ENCODE measurements at places on chromosomes 2 and 18. TPM values are rescaled to one million over a fixed set of nuclear protein-coding genes. Genes with fewer than 3 reads are reported as not detected.

GRCh38 chr2:5914811-5915611 lies 222.8 kb downstream of the SOX11 start:
- no peak for DNase-seq
- no peaks in the 10 kb centered on the region for H3K27me3 ChIP-seq
- no peak overlapping the region for H3K4me3 ChIP-seq
- no peaks in the 10 kb centered on the region for H3K4me1 ChIP-seq
- H3K27ac ChIP-seq: no peak overlapping the region
- H3K36me3 ChIP-seq: no peaks in the 10 kb centered on the region

Gene KCNJ3
- not detected for total RNA-seq

Gene MAL
- total RNA-seq: 1,903 TPM

DNA sequence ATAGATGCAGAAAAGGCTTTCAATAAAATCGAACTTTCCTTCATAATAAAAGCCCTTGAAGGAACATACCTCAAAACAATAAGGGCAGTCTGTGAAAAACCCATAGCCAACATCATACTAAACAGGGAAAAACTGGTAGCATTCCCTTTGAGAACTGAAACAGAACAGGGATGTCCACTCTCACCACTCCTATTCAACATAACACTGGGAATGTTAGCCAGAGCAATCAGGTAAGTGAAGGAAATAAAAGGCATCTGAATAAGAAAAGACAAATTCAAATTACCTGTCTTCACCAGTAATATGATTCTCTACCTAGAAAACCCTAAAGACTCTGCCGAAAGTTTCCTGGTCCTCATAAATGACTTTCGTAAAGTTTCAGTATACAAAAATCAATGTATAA lies 861.0 kb upstream of the VRK2 start:
- no peaks in the 10 kb centered on the region for H3K4me1 ChIP-seq
- H3K27me3 ChIP-seq: no peaks in the 10 kb centered on the region

DNA sequence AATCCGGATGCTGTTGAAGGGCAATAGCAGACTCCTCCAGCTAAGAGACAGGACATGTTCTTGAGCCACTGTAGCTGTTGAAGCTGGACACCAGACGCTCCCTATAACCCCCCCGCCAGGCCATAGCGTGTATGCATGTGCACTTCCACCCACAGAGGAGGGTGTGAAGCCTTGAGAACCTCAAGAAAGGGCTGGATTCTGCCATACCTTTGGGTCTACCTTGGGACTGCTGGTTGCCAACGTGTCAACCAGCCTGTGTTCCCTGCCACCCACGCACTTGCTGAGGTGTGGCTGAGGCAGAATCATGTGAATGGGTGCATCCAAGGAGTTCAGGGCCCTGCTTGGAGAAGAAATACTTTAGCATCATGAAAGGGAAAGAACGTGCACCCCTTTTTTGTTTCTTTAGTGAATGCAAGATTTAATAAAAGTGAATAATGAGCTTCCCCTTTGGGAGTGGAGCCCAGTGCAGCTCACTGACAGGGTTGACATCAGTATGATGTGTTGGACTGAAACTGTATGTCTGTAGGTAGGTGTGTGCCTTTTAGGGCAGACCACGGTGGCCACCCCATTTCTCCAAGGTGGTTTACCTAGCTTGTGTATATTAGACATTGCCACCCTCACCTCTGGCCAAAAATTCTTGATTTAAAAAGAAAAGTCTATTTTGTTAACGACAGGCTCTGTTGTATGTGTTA lies 198.3 kb downstream of the MGAT5 start:
- no peak overlapping the region for H3K4me3 ChIP-seq
- no peaks in the 10 kb centered on the region for H3K4me1 ChIP-seq
- DNase-seq: no peak
- H3K27me3 ChIP-seq: no peaks in the 10 kb centered on the region
- H3K36me3 ChIP-seq: no peaks in the 10 kb centered on the region

Gene SERPINB12
- 0.76 TPM for total RNA-seq

DNA sequence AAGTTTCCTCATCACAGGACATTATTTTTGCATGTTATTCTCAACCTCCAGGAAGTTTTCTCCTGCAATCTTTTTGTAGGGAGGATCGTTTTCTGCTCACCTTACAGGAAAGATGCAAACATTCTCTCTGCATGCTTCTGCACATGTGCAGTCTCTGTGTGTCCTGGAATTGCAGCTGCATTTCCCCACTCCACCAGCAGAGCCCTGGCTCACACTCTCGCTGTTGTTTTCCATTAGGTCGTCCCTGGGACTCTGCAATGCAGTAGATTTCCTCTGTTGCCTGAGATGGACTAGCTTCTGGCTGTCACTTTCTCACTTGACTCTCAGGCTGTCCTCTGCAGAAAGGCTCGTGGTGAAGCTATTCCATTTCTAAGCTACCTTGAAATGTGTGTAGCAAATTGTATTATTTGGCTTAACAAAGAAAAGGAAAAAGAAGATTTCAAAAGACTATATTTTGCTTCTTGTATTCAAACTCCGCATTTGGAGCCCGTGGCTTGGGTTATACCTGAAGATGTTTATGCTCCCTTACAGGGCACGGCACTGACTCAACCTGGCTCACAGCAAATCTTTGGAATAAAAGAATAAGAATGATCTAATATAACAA lies 346.7 kb downstream of the RAD51AP2 start:
- no peaks in the 10 kb centered on the region for H3K36me3 ChIP-seq
- H3K27ac ChIP-seq: no peak overlapping the region
- H3K4me1 ChIP-seq: no peaks in the 10 kb centered on the region
- H3K27me3 ChIP-seq: no peaks in the 10 kb centered on the region

DNA sequence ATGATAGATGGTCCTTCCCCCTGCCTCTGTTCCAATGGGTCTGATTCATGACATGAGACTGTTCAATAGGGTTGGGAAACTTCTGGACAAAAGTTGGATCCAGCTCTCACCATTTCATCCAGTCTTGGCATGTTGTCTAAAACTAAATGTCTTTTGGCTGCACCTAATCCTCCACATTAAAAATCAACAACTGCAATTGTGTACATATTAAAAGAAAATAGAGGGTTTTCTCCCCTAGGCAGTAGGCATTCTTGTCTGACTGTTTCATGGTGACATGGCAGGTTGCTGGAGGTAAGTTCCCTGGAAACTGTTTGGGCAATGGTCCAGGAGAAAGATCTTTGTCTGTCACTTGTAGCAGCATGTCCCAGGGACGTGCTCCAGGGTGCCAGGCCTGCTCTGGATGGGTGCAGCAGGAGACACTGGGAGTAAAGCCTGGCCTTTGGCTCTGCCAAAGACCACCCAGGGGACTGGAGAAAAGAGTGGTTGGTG lies 135.8 kb downstream of the TCF4 start:
- H3K36me3 ChIP-seq: no peaks in the 10 kb centered on the region
- H3K27me3 ChIP-seq: no peaks in the 10 kb centered on the region
- peak overlapping the region; percentile 69 for H3K27ac ChIP-seq
- no peak overlapping the region for H3K4me3 ChIP-seq
- no peak for DNase-seq

GRCh38 chr18:41660654-41661053 lies 294.4 kb upstream of the PIK3C3 start:
- H3K27me3 ChIP-seq: no peaks in the 10 kb centered on the region
- H3K27ac ChIP-seq: no peak overlapping the region
- no peak for DNase-seq
- H3K4me1 ChIP-seq: peaks cover under 1% of the 10 kb centered on the region

DNA sequence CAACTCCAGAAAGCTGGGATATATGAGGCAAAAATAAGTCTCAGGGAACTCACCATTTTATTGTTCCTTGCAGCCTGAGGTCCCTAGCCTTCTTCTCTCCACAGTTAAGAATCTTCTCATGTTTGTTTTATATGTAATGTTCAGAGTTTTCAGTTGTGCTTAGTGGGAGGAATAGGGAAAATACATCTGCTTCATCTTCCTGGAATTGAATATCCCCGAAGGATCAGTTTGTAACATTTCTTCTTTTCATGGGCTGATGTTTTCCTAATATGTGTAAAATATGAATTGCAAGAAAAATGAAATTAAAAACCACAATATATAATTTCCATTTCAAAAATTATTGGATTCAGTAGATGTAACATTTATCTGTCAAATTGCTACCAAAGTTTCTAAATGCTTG lies 8.0 kb downstream of the GALNT1 start:
- no peak overlapping the region for H3K4me3 ChIP-seq
- no peaks in the 10 kb centered on the region for H3K27me3 ChIP-seq
- no peaks in the 10 kb centered on the region for H3K36me3 ChIP-seq
- no peak overlapping the region for H3K27ac ChIP-seq
- DNase-seq: no peak

DNA sequence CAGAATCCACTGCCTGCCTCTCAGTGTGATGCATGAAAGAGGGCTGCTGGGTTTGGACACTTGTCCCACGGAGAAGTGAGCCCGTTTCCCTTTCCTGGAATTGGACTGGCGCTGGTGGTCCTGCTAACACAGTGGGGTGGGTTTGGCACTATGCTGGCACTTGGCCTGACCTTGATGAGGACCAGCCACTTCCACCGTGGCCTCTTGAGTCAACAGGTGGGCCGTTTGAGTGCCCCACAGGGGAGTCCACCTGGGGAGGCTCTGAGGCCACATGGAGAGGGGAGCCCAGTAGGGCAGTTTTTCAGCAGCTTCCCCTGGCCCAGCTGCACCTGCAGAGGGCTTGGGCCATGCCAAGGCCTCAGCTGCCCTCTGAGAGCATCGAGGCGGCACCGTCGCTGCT lies 56.5 kb downstream of the MBP start:
- H3K4me1 ChIP-seq: peaks cover 53% of the 10 kb centered on the region
- no peaks in the 10 kb centered on the region for H3K27me3 ChIP-seq
- DNase-seq: no peak
- H3K27ac ChIP-seq: no peak overlapping the region
- H3K4me3 ChIP-seq: no peak overlapping the region

GRCh38 chr2:204573221-204573620 lies 27.9 kb downstream of the PARD3B start:
- DNase-seq: no peak
- no peak overlapping the region for H3K4me3 ChIP-seq
- no peak overlapping the region for H3K27ac ChIP-seq
- no peaks in the 10 kb centered on the region for H3K4me1 ChIP-seq

DNA sequence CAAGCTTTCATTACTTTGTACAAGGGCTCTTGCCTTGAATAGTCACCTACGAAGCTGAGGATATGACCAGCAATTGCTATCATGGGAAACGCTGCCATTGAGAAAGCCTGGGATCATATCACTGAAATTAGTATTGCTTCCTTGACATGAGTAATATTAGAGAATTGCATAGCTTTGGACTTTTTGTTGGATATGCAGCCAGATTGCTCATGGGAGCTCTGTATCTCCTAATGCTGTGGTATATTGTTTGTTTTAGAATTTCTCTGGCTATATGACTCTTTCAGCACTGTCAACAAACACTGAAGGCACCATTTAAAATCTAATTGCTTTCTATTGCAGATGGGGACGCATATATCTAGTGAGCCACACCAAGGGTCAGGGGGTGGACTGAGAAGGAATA lies 80.0 kb upstream of the WDSUB1 start:
- DNase-seq: no peak
- H3K4me1 ChIP-seq: no peaks in the 10 kb centered on the region
- H3K36me3 ChIP-seq: peaks cover 96% of the 10 kb centered on the region
- H3K27me3 ChIP-seq: no peaks in the 10 kb centered on the region

DNA sequence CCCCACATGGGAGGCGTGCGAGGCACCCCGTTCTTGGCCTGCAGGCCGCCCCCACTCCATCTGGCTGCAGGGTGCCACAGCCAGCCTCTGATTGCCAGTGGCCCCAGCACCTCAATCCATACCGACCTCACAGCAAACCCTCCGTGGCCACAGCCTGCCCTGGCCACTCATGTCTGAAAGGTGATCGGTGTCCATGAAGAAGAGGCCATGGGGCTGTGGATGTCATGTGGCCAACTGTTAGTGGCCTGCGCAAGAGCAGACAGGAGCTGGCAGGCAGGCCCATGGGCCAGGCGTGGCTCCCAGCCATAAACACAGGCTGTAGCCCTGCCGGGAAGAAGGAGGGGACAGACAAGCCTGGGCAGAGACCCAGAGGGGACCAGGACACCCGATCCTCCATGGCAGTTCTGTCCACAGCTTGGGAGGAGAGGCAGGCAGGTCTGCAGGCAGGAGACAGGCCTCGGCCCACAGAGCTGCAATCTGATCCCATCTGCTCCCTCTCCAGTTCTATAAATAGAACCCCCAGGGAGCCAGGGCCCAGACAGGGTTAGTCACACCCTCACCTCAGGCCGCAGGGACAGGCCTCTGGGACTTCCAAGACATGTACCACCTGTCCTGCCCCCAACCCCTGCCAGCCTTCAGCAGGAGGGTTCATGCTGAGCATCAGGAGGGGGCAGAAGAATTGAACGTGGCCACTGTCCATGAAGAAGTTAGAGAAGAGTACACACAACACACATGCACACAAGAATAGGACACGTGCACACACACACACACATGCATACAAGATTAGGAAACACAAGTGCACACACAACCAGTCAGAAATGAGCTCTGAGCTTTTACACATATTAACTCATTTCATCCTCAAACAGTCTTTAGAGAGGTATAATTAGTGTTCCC lies 16.9 kb downstream of the STEAP3 start:
- H3K27ac ChIP-seq: no peak overlapping the region
- no peak overlapping the region for H3K4me3 ChIP-seq
- DNase-seq: no peak
- H3K4me1 ChIP-seq: peaks cover 6% of the 10 kb centered on the region
- H3K36me3 ChIP-seq: no peaks in the 10 kb centered on the region

DNA sequence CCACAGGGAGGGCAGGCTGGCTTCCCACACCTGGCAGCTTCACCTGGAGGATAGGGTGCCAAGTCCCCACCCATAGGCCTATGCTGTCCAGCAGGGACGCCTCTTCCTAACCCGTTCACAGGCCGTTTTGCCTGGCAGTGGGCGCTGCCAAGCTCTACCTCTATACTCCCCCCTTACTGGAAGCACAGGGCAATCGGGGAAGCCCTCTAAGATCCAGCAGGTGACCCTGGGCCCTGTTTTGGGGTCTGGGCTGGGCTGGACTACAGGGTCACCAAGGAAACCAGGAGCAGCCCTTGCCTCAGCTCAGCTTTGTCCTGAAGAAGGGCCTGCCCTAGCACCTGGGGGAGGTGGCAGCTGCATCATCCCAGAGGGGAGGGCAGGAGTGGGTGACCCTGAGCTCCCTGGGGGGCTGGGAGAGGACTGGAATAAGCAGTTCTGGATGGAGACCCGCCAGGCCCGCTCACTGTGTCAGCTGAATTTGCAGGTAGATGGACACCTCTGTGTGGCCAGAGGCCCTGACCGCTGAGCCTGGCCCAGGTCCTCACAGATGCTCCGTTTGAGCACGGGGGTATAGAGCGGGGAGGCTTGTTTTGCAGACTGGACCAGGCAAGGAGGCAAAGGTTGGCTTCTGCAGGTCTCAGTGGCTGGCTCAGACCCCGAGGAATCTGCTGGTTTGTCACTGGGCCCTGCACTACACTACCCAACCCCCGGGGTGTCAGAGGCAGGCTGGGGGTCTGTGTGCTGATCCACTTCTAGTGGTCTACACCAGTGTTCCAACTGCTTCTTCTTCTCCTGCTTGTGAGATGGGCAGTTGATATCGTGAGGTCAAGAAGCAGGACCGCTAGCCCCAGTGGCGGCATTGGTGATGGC lies 163.1 kb downstream of the ASB1 start:
- no peak overlapping the region for H3K4me3 ChIP-seq
- H3K4me1 ChIP-seq: no peaks in the 10 kb centered on the region
- no peaks in the 10 kb centered on the region for H3K36me3 ChIP-seq
- H3K27ac ChIP-seq: no peak overlapping the region

All from esophagus squamous epithelium (tissue), 5 donors.